Pons (tissue), 1 donor: ENCODE measurements at places on chromosomes 6 and 20.

- no peak for DNase-seq
Observed at GRCh38 chr6:112475083-112475482, 128.0 kb downstream of the RFPL4B start.

DNA sequence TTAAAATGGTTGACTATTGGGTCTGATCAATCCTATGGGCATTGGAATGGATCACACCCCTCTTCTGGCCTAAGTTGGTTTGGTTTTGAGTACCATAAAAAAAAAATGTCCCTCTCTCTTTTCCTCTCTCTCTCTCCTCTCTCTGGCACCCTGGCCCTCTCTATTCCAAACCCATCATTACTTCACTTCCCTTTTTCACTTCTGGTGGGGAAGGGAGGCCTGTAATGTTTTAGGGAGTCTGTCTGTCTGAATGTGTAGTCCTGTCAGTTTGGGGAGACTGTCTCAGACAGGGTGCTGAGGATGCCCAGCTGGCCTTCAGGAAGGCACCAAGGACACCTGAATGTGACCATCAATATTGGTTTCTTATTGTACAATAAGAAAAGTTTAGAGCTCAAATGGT, 165.8 kb downstream of the CD24 start:
- DNase-seq: no peak

- DNase-seq: no peak
Observed at GRCh38 chr20:9616455-9616805, 102.0 kb downstream of the LAMP5 start.

DNA sequence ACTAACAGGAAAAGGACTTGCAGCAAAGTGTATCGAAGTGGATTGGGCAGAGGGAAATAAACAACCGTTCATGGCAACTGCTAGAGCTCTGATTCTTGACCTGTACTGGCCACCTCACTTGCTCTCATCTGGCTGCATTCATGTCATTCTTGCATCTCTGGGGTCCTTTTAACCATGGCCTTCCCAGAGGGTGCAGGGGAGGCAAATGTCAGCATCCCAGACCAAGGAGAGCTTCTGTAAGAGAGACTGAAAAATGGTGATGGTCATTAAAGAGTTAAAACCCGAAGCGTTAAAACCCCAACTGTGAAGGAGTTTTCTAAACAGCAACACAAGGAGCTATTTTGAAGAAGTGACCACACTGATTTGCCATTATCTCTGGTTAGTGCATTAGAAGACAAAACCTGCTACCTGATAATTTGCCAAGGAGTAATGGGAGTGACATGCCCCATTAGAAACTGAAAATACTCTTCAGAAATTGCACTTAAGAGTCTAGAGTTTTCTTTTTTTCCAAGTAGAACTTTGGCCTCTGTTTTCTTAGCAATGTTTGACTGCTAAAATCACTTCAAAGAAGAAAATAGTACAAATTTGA, 62.4 kb downstream of the APCDD1L start:
- DNase-seq: no peak

DNA sequence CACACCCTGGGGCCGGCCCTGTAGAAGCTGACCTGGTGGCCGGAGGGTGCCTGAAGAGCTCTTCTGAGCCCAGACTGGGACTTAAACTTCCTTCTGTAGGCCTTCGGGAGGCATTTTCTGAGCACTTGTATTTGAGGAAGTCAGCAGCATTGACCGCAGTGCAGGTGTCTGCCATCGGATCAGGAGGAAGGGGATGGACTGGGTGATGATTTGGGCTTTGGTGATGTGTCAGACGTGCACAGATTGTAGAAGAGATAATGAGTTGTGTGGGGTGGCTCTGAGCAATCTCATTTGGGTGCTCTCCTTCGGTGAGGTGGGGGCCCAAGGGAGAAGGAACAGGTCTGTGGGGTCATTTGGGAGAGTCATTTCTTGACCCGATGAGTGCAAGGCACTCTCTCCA, 150.9 kb downstream of the ARID1B start:
- no peak for DNase-seq

- no peak for DNase-seq
Observed at GRCh38 chr6:44503471-44503870, 116.0 kb downstream of the CDC5L start.
